ENCODE measurements at places on chromosomes 7 and 10.

GRCh38 chr7:142355328-142355727, 97.5 kb upstream of the PRSS58 start:
- DNase-seq = no peak

GRCh38 chr7:91953618-91954017, 13.0 kb downstream of the AKAP9 start:
- DNase-seq = no peak

GRCh38 chr10:124097883-124098282, 4.5 kb upstream of the CHST15 start:
- no peak for DNase-seq

- DNase-seq = no peak
These were observed 2.9 kb downstream of the KLF6 start for GRCh38 chr10:3782146-3782450.

DNA sequence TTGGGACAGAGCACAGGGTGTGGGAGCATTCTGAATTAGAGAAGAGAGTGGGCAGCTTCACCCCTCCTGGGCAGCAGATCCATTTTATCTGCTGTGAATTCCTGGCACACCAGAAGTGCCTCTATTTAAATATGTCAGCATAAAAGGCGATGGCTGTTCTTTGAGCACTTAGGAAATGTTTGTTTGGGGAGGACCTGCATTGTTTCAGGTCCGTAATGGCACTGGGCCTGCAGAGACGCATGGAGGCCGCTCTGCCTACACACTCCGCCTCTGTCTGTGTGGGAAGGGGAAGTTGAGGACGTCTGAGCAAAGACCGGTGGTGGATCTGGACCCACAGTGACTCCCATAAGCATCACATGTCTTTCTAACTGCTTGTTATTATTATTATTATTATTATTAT, 253.2 kb downstream of the CAMK1D start:
- peak; percentile 52 for DNase-seq

- DNase-seq = no peak
These were observed 972 bp downstream of the PHYH start for GRCh38 chr10:13298748-13299436.

DNA sequence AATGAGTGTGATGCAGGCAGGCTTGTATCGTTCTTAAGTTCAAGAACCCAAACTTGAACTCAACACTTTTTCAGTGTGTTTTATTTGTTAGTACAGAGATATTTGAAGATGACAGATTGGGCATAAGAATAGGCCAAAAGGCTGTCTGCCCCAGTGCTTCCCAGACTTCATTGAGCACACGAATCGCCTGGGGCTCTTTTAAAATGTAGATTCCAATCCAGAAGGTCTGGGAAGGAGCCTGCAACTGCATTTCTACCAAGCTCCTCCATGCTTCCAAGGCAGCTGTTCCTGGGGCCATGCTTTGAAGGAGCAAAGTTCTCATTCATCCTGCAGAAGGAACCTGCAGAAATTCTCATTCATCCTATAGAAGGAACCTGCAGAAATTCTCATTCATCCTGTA, 114.5 kb upstream of the INSYN2A start:
- DNase-seq = no peak
